Breast epithelium (tissue), 4 donors: ENCODE measurements at places on chromosomes 3 and 15. TPM values are rescaled to one million over a fixed set of nuclear protein-coding genes. Genes with fewer than 3 reads are reported as not detected.

EPHA6 gene
- total RNA-seq, result 1.4 TPM

GRCh38 chr3:120903221-120903620 lies 4.8 kb upstream of the STXBP5L start:
- DNase-seq, result no peak

CD200R1 gene
- 3.4 TPM for total RNA-seq

NOX5 gene
- total RNA-seq, result 1.0 TPM

CFAP92 gene
- total RNA-seq, result 1.4 TPM
